WTC11 (cell line): ENCODE measurements at places on chromosomes 4 and X. TPM values are rescaled to one million over a fixed set of nuclear protein-coding genes. Genes with fewer than 3 reads are reported as not detected.

- peaks cover 16% of the 10 kb centered on the region for H3K4me1 ChIP-seq
- 0 out of 2 replicates have a peak overlapping the region, but pooled peaks have one; percentile 12 for H3K4me3 ChIP-seq
- H3K27me3 ChIP-seq, result no peaks in the 10 kb centered on the region
- peak overlapping the region; percentile 60; the same call in 1 of the 2 replicates for H3K27ac ChIP-seq
- peaks cover 13% of the 10 kb centered on the region for H3K36me3 ChIP-seq
These were observed 145.8 kb upstream of the ATP6AP2 start for GRCh38 chrX:40434947-40435346.

DNA sequence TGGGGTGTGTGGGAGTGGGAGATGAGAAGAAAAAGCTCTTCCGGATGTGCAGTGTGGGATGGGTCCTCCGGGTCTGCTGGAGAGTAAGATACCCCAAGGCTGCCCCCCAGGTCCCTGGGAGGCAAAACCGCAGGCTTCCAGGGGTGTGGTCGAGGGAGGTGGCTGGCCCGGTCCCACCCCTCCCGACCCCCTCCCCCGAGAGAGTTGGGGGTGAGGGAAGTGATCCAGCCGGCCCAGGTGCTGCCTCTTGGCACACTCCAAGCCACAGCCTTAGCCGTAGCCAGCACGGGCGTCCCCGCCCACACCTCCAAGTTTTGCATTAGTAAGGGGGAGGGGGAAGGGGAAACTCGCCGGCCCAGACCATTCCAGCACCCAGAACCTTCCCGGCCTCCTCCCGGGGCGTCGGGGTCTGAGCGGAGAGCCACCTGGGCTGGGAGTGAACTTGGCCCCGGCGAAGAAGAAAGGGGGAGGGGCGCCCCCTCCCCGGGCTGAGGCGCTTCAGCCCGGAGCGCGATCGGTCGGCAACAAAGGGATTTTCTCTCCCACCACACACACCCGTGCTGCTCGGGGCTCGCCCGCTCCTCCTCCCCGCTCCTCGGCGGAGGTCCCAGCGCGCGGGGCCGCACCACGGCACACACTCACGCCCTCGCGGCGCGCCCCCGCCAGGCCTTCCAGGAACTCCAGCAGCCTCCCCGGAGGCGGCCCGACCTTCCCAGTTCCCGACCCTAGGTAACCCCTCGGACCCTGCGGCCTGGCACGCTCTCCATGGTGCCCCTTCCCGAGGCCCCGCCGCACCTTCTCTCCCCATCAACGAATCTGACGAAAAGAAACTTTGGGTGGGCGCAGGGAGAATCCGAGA, 14.4 kb downstream of the BCOR start:
- peak overlapping the region; percentile 68 for H3K4me3 ChIP-seq
- H3K4me1 ChIP-seq, result peaks cover 78% of the 10 kb centered on the region
- peaks cover 27% of the 10 kb centered on the region for H3K27me3 ChIP-seq
- no peaks in the 10 kb centered on the region for H3K36me3 ChIP-seq

The NDST4 gene
- not detected in 3 replicates for total RNA-seq

The ASIC5 gene
- not detected in 3 replicates for total RNA-seq

GRCh38 chrX:23341452-23341851, 6.8 kb downstream of the PTCHD1 start:
- H3K4me1 ChIP-seq, result peaks cover 51% of the 10 kb centered on the region
- no peak overlapping the region for H3K4me3 ChIP-seq
- 0 out of 2 replicates have a peak overlapping the region, but pooled peaks have one; percentile 57 for H3K27ac ChIP-seq
